ENCODE measurements at places on chromosomes 16 and 17.

DNA sequence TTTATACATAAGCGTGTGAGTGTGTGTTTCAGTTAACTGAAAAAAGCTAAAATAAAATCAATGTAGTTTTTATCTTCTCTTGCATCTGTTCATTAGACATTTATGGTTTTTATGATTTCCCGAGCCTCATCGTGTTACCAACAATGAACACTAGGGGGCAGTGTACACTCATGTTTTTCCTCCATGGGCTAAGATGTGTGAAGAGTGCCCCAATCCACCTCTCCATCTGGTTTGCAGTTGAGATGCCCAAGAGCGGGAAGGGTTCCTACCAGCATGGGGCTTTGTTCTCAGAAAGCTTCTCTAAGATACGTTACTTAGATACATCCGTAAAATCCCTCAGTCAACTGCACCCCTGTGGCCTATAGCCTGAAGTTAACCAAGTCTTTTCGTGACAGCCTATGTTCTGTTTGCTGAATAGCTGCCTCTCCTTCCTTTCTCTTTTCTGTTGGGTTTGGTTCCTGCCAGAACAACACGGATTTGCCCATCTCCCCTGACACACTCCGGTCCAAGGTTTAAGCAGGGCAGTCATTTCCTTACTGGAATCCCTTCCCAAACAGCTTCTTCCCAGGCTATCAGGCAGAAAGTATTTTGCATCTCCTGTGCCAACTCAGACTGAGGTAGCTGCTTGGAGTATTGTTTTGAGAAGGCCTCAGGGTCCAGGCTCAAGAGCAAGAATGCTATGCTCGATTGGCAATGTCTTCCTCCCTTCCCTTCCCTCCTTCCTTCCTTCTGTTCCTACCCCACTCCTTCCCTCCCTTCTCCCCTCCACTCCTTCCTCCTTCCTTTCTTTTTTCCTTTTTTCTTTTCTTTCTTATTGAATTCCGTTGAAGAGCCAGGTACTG lies 12.9 kb upstream of the ELAC2 start:
- DNase-seq = peak; percentile 12

DNA sequence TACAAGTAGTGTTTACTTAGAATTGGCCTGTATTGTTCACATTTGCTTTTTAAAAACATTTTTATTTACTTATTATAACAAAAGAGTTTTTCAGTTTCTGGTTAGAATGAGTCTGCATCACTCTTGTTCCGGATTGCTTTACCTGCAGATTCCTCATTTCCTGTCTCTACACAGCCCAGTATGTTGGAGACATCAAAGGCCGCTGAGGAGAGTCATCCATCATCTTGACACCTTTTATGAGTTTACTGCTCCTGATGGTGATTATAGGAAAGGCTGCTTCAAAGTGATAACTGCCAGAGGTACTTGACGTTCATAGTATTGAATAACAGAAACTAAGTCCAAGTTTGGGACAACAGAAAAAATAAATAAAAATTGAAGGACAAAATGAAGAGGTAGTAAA lies 490.5 kb upstream of the CA10 start:
- DNase-seq = no peak

DNA sequence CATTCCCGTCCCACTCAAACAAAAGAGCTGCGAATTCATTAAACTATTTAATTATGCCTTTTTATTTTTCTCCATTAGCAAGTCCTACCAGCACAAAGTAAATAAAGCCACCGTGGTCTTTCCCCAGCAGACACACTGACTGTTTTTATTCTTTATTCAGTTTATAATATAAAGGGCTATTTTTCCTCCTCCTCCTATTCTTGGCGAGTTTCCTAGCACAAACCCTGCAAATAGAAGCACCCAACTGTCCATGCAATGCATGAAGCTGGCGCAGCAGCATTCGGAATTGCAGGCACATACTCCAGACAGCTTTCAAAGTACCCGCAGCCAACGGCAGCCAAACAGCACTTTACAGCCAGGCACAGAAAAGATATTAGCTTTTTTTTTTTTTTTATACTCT lies 583.4 kb upstream of the PSMD7 start:
- no peak for DNase-seq

GRCh38 chr17:31593806-31594205 lies 202.3 kb downstream of the RAB11FIP4 start:
- DNase-seq = no peak

DNA sequence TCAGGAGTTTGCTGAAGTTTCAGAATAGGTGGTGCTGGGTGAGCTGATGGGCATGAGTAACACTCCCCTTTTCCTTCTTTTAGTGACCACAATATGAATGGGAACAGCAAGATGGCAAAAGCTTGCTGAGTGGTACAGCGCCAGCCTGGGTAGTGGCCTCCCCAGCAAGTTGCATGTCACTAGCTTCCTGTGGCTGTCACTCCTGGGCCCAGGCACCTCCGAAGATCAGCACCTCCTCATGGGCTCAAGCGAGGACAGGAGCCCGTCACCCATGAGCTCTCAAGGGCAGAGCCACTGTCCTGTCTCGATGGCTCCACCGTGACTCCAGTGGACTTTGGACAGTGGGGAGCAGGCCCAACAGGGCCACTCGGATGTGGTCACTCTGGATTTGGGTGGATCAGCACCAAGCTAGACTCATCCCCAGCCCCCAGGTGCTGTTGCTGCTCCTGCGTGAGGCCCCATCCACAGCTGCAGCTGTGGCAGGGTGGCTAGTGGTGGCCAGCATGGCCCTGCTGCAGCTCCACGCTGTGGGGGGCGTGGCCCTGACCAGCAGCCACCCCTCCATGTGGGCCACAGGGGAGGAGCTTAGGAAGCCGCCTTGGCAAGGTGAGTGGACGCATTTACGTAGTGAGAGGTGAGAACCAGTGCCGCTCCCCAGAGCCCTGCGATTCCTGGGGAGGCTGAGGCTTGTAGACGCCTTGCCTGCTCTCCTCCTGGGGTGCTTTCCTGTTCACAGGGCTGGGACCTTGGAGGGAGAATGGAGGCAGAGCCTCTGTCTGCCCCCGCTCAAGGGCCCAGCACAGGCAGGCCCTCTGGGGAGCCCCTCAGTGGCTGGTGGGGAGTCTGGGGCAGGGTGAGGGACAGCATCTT lies 13.6 kb upstream of the DNASE1 start:
- no peak for DNase-seq

DNA sequence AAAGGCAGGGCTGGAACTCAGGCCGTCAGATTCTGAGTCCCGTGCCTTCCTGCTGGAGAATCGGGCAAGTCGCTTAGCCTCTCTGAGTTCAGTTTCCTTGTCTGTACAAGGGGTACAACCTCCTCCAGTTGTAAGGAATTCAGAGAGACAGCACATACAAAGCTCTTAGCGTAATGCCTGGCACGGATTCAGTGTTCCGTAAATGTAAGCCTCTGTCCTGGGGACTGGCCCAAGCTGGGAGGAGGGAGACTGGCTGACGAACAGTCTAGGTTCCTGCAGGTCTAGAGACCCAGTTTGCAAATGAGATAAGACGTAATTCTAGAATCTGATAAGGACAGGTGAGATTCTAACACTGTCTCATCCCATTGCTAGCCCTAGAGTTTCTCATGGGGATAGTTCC lies 9.9 kb downstream of the METTL22 start:
- no peak for DNase-seq

DNA sequence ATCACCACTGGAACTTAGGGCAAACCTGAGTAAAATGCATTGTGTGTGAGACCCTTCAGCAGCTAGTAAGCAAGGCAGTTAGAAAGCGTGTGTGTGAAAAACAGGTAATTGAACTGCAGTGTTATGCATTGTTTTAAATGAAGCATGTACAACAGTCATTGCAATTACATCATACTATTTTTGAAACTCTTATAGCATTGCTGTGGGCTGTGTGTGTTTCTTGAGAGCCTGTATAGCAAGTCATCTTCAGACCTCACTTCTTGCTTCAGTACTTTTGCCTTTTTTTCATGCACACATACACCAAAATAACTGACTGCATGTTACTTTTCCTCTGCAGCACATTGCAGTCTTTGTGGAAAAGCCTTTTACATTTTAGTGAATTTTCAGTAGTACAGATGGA lies 19.2 kb downstream of the PTRH2 start:
- DNase-seq = no peak

DNA sequence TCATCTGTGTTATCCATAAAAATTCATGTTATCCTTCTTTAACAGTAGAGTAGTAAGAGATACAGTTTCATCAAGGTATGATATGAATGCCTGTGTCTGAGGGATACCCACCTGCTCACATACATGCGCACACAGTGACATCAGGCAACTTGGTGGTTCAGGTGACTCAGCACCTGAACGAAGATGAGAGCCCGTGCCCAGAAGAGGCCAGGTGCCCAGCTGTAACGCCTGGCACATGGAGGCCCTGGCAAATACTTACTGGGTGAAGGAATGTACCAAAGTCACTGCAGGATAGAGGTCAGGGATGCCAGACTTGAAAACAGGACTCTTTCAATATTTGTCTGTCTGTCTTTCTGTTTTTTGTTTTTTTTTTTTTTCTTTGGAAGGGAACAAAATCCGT lies 72.6 kb upstream of the LGALS9 start:
- no peak for DNase-seq

DNA sequence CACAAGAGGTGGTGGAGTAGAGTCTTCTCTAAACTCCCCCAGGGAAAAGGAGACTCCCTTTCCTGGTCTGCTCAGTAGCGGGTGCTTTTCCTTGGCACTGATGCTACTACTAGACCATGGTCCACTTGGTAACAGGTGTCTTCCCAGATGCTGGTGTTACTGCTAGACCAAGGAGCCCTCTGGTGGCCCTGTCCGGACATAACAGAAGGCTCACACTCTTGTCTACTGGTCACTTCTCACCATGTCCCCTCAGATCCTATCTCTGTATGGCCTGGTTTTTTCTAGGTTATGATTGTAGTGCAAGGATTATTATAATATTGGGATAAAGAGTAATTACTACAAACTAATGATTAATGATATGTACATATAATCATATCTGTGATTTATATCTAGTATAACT lies 49.7 kb upstream of the ARL4D start:
- no peak for DNase-seq

GRCh38 chr17:19004421-19005136 lies at the start of gene FAM83G:
Gene FAM83G (minus strand): TSS chr17:19004764. CDS start chr17:19004041, 723 bp downstream.
- peak; percentile 90 for DNase-seq

DNA sequence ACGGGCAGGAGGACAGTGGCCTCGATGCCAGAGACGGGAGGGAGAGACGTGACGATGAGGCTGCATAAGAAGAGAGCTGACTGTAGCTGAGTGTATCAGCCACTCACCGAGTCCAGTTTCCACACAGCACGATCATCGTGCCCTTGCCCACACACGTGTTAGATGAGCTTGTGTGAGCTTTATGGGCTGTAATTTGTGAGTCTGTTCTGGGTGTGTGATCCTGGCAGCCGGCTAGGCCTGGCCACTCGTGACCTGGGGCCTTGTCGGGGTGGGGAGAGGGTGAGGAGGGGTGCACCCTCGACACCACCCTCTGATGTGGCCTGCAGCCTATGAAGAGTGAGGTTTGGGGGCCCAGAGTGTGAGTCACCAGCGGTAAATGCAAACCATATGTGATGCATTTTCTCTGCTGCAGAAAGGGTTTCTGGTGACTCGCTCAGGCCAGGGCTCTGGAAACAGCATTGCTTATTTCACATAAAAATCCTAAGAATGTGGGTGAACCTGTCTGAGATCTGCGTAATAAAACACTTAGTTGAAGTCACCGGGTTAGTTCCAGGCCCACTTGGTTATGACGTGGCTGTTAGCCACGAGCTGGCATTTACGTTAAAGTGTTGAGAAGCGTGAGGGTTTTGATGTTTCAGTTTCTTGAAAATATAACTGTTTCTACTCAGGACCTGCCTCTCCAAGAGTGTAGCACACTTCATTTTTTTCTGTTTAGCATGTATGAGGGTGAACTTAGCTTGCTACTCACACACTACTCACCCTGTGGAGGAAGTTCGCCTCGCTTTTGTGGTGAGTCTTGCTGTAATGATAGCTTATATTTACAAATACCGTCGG lies 4.2 kb downstream of the METRNL start:
- DNase-seq = no peak

- no peak for DNase-seq
Observed at GRCh38 chr17:55673743-55674506, 48.7 kb downstream of the TMEM100 start.

DNA sequence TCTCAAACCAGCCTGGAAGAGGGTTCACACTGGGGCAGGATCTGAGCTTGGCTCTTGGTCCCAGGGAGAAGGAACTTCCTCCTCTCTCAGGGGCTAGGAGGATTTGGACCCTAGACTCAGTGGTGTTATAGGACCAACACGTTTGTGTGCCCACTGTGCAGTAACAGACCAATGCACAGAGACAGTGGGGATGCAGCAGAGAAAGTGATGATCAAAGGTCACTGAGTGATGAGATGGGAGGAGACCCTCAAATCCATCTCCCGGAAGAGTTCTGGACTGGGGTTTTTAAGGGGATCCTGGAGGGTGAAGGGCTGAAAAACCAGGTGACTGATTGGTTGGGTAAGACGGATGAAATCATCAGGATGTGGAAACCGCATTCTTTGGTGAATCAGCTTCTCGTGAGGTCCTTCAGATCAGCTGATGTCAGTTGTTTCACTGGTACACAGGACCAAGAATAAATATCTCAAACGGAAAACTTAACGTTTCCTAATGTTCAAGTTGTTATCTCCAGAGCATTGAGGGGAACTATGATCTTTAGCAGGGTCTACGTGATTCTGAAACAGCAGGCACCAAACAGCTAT lies 3.3 kb upstream of the VAC14 start:
- no peak for DNase-seq

- no peak for DNase-seq
Observed at GRCh38 chr17:73990290-73990689, 213.2 kb upstream of the RPL38 start.

DNA sequence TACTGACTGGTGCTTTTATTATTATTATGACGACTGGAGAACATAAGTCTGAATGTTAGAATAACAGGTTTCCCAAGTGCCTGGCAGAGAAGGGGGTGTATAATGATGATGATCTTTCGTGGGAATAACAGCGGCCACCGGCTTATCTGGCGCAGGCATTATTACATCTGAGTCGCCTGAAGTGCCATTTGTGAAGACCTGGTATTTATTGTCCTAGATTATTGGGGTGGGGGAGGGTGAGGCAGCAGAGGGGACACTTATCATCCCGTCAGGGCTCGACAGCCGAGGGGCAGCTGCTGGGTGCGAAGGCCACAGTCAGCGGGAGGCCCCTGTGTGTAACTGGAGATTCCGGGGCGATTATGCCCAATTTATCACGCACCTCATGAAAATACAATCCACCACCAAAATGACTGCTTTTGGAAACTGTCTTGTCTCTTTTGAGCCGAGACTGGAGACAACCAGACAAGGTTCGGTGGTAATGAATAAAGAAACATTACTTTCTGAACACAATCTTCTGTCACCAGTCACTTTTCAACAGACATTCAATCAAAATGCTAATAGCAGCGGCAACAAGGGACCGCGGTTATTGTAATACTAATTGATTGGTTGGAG lies 199.3 kb downstream of the CCDC182 start:
- no peak for DNase-seq

GRCh38 chr16:79823639-79824038 lies 223.1 kb upstream of the MAF start:
- no peak for DNase-seq

GRCh38 chr16:80971819-80972218 lies 34.9 kb downstream of the CMC2 start:
- DNase-seq = no peak

DNA sequence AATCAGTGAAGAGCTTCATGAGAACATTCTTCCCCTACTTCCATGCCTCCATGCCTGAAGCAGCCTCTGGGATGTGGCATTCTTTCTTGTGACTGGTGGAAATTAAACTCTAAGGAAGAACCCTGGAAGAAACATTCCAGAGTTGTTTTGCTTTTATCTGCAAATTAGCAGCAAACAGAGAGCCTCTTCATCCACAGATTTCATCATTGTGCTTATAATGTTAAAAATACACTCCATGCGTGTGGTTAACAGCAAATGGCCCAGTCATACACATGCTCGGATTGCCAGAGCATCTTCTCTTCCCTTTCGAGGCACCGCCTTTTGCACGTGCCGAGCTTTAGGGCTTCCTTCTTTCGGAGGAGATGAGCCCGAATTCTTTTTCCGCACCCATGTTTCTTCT lies 411.3 kb downstream of the SNX29 start:
- DNase-seq = no peak

All from stimulated activated CD4-positive, alpha-beta T cell treated with anti-CD3 and anti-CD28 coated beads, Interleukin-12 subunit alpha, Interleukin-12 subunit beta, amount 100 ng/mL, for 4 hours (primary cell).